ENCODE measurements at places on chromosomes 7 and 10.

GRCh38 chr10:70500368-70500767 is 21.8 kb downstream of the PALD1 start:
- no peak for DNase-seq

DNA sequence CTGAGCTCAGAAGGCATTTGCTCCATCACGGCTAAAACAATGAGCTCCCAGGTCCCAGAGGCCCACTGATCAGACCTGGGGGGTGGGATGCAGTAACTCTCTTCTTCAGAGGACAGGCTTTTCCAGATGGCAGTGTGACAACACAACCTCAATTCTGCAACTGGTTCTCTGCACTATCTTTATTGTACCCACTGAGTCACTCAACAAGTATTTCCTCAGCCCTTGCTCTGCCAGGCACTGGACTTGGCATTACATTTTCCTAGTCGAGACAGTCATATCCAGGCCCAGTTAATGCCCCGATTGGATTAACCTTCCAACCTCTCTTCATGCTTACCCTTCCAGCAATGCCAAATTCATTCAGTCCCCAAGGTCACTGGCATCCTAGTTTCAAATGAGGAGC is 72.6 kb downstream of the JAZF1 start:
- no peak for DNase-seq

- no peak for DNase-seq
These were observed 223.7 kb downstream of the BUB3 start for GRCh38 chr10:123377883-123378282.

DNA sequence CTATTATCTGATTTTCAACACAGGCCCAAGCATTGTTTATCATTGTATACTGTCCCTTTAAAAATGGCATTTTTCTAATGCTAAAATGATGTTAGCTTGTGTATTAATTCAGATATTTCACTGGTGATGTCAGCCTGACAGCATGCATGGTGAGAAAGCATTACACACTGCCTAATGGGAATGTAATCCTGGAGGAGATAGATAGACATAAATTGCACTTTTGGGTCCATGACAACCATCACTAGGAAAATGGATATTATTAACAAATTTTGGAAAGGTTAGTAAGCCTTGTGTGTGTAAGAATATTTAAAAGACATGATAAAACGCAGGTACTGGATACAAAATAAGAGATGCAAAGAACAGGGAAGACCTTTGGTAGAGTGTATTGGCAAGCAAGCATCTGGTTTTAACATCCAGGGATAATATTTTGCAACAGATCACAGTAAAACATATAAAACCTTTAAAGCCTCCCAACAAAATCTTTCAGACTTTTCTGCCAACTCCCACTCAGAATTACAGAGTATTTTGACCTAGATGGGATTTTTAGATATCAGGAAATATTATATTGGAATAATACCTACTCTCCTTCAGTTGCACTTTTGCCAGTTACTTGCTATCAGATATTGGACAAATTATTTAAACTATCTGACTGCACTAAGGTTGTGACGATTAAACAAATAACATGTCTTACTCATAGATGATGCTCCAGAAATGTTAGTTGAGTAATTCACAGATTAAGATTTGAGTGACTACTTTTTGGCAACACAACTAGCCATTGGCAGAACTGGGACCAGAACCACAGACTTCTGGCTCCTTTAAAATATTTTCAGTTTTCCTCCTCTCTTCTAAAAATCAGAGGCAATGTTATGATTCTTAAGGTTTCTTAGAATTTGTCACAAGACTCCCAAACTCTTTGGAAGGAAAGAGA is 291.6 kb upstream of the SEMA3C start:
- DNase-seq = no peak

- no peak for DNase-seq
These were observed 129.3 kb downstream of the GLI3 start for GRCh38 chr7:42107484-42108240.
